ENCODE measurements at places on chromosomes 11 and 22. TPM values are rescaled to one million over a fixed set of nuclear protein-coding genes. Genes with fewer than 3 reads are reported as not detected.

GRCh38 chr11:33724644-33725035 lies 11.6 kb downstream of the CD59 start:
- H3K27me3 ChIP-seq, result no peaks in the 10 kb centered on the region
- DNase-seq, result peak; percentile 67
- H3K4me1 ChIP-seq, result peaks cover 33% of the 10 kb centered on the region

DNA sequence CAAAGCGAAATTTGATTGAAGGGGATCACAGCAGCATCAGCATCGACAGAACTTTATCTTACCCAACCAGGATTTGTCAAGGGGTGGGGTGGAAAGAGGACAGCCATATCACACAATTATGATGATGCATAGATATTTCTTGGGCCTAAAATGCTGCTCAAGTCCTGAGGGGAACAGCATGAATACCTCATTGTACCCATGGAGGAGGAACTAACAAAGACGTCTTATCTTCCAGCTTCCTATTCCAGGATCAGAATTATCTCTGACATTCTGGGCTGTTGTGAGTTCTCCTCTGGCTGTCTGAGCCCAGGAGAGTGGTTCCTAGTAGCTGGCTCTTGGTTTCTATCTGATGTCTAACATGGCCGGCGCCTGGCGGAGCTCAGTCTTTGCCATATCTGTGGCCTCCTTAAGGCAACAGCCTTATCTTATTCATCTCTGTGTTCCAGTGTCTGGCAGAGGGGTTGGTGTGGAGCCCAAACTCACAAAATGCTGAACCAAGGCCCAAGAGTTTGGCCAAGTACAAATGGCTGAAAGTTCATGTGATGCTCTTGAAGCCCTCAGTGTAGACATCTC lies 68.2 kb upstream of the TIMP3 start:
- no peak overlapping the region for H3K4me3 ChIP-seq
- no peaks in the 10 kb centered on the region for H3K36me3 ChIP-seq
- H3K27ac ChIP-seq, result no peak overlapping the region
- no peak for DNase-seq
- H3K27me3 ChIP-seq, result no peaks in the 10 kb centered on the region

DNA sequence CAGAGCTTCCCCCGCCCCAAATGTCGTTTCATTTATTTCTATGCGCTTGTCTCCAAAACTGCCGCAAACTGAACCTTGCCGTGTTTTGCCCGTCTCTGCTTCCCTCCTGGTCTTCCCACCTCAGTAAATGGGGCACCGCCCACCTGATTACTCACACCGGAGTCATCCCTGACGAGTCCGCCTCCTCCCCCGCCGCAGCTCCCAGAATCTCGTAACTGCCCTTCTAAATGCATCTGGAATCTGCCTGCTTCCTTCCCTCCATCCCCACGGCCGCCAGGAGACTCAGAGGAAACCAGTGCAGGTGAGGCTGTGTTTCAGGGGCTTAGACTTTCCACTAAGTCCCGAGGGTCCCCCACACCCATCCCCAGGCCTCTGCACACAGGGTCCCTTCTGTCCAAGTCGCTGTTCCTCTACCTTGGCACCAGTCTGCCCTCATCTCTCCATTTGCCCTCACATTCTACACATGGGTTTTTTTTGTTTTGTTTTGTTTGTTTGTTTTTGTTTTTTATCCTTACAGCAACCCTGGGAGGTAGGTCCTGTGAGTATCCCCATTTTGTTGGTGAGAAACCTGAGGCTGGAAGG lies 62.6 kb upstream of the PHF21B start:
- H3K27me3 ChIP-seq, result no peaks in the 10 kb centered on the region
- DNase-seq, result no peak
- H3K36me3 ChIP-seq, result no peaks in the 10 kb centered on the region
- no peaks in the 10 kb centered on the region for H3K4me1 ChIP-seq
- H3K27ac ChIP-seq, result no peak overlapping the region

ABTB2 gene
- 5.0 TPM for total RNA-seq

USP2 gene
- total RNA-seq, result 4.8 TPM

DNA sequence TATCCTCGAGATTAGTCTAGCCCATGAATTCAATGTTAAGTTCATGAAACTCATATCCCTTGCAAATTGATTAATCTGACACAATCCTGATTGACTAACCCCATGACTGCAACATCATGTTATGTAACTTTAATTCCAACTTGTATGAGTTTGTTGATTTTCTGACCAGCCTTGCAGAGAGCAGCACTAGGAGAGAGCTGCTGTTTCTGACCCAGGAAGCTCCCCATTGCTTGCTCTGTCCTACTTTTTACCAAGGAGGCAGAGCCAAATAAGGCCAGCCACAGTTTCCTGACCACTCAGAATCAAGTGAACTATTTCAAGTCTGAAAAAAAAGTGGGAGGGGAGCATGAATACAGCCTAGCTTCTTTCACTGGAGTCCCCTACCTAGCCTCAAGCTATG lies 13.2 kb downstream of the MPZL3 start:
- peaks cover 50% of the 10 kb centered on the region for H3K4me1 ChIP-seq
- no peaks in the 10 kb centered on the region for H3K36me3 ChIP-seq
- H3K27ac ChIP-seq, result peak overlapping the region; percentile 12
- DNase-seq, result peak; percentile 35
- no peak overlapping the region for H3K4me3 ChIP-seq
- no peaks in the 10 kb centered on the region for H3K27me3 ChIP-seq

OR52H1 gene
- 1.0 TPM for total RNA-seq

CLMP gene
- 12.4 TPM for total RNA-seq

GRCh38 chr22:28893810-28894209 lies 10.4 kb downstream of the ZNRF3 start:
- no peaks in the 10 kb centered on the region for H3K27me3 ChIP-seq
- H3K4me3 ChIP-seq, result no peak overlapping the region
- H3K36me3 ChIP-seq, result no peaks in the 10 kb centered on the region
- DNase-seq, result no peak

WT1 gene
- 0.40 TPM for total RNA-seq

DNA sequence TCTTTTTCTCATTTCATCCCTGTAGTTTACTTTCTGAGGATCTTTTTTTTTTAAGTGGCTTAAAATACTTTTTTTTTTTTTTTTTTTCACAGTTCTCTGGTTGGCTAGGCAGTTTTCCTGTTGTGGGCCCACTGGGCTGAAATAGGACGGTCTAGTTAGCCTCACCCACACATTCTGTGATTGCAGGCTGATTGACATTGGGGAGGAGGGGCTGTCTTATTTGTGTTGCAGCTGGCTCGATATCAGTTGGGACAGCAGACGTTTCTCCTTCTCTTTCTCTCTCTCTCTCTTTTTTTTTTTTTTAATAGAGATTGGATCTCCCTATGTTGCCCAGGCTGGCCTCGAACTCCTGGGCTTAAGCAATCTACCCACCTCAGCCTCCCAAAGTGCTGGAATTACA lies 6.9 kb downstream of the BCR start:
- H3K4me1 ChIP-seq, result peaks cover 69% of the 10 kb centered on the region
- H3K36me3 ChIP-seq, result no peaks in the 10 kb centered on the region
- no peak overlapping the region for H3K27ac ChIP-seq
- H3K4me3 ChIP-seq, result no peak overlapping the region
- no peak for DNase-seq

GRCh38 chr11:44397586-44398178 lies 87.7 kb upstream of the ALX4 start:
- H3K4me1 ChIP-seq, result peaks cover 19% of the 10 kb centered on the region
- peak; percentile 55 for DNase-seq
- H3K4me3 ChIP-seq, result no peak overlapping the region
- peak overlapping the region; percentile 3 for H3K27ac ChIP-seq
- H3K36me3 ChIP-seq, result no peaks in the 10 kb centered on the region
- no peaks in the 10 kb centered on the region for H3K27me3 ChIP-seq

GRCh38 chr11:67118181-67118766 lies 789 bp upstream of the KDM2A start:
- H3K27ac ChIP-seq, result peak overlapping the region; percentile 88
- no peaks in the 10 kb centered on the region for H3K27me3 ChIP-seq
- peak; percentile 45 for DNase-seq
- no peaks in the 10 kb centered on the region for H3K36me3 ChIP-seq
- peaks cover 27% of the 10 kb centered on the region for H3K4me1 ChIP-seq

GRCh38 chr22:17726006-17726927 lies 48.0 kb downstream of the BID start:
- H3K27ac ChIP-seq, result no peak overlapping the region
- no peaks in the 10 kb centered on the region for H3K4me1 ChIP-seq
- H3K36me3 ChIP-seq, result peaks cover 31% of the 10 kb centered on the region
- no peak overlapping the region for H3K4me3 ChIP-seq

GRCh38 chr11:1548221-1549070 lies 23.6 kb downstream of the DUSP8 start:
- H3K4me1 ChIP-seq, result peaks cover 40% of the 10 kb centered on the region
- no peaks in the 10 kb centered on the region for H3K27me3 ChIP-seq
- peak overlapping the region; percentile 88 for H3K27ac ChIP-seq
- H3K36me3 ChIP-seq, result no peaks in the 10 kb centered on the region
- DNase-seq, result peak; percentile 96
- H3K4me3 ChIP-seq, result no peak overlapping the region

TUB gene
- total RNA-seq, result 16.3 TPM

GRCh38 chr22:40595497-40596234 lies 40.9 kb downstream of the MRTFA start:
- peaks cover 67% of the 10 kb centered on the region for H3K4me1 ChIP-seq
- H3K36me3 ChIP-seq, result no peaks in the 10 kb centered on the region

BIK gene
- 12.1 TPM for total RNA-seq

DNA sequence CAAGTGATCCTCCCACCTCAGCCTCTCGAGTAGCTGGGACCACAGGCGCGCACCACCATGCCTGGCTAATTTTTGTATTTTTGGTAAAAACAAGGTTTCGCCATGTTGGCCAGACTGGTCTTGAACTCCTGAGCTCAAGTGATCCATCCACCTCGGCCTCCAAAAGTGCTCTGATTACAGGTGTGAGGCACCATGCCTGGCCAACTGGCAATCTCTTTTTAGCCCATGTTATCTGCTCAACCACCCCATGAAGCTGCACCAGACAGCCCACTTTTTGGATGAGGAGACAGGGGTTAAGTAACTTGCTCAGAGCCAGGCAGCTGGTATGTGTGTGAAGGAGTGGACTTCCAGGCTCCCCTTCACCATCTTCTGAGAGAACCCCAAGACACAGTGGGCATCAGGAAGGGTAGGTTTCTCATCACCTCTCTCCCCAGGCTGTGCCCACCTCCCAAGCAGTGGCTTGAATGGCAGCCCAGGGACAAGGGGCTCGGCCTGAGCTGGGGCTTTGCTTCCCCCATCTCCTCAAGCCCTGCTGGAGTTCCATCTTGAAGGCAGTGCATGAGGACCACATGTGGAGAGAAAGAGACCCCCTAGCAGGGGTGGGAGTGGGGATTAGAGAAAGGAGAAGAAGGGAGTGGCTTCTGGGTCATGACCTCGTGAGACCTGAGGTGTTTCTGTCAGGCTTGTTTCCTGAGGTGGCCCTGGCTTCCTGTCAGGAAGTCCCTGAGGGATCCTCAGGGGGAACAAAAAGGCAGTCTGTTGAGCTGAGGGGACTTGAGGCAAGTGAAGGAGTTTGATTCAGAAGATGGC lies 87.5 kb upstream of the PARVA start:
- H3K4me1 ChIP-seq, result no peaks in the 10 kb centered on the region
- H3K4me3 ChIP-seq, result no peak overlapping the region
- DNase-seq, result no peak
- no peak overlapping the region for H3K27ac ChIP-seq
- no peaks in the 10 kb centered on the region for H3K27me3 ChIP-seq
- no peaks in the 10 kb centered on the region for H3K36me3 ChIP-seq

DNA sequence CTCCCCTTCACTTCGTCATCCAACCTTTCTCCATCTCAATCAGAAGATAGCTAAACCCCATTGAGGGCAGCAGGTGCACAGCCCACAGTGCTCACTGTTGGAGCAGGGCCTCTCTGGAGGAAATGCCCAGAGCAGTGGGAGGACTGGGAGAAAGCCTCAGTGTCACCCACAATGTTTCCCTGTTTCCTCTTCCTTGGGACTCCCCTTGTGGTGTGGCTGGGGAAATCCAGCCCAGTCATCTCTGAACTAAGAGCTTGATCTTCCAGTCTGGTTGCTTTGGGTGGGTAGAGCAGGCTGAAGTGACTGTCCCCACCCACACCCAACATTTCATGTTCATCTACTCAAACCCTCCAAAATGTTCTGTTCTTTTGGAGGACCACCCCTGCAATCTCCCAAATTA lies 29.8 kb upstream of the EED start:
- H3K27me3 ChIP-seq, result no peaks in the 10 kb centered on the region
- DNase-seq, result no peak
- no peaks in the 10 kb centered on the region for H3K4me1 ChIP-seq
